ENCODE measurements at places on chromosomes 7 and 10.

DNA sequence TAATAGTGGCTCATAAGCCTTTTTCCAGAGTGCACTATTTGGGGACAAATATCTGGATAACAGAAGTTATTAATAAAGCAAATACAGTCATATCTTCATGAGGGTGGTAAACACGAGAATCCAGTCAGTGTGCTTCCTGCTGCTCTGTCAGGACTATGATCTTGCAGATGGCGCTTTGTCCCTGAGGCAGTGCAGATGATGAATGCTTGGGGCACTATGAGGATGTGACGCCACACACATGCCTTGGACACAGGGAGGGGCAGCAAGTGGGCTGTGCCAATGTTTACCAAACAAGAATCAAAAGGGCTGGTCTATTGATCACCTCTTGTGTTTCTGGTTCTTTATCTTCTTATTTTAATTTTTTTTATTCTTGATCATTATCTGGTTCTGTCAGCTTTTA, 79.8 kb downstream of the GAD2 start:
- no peak for DNase-seq

DNA sequence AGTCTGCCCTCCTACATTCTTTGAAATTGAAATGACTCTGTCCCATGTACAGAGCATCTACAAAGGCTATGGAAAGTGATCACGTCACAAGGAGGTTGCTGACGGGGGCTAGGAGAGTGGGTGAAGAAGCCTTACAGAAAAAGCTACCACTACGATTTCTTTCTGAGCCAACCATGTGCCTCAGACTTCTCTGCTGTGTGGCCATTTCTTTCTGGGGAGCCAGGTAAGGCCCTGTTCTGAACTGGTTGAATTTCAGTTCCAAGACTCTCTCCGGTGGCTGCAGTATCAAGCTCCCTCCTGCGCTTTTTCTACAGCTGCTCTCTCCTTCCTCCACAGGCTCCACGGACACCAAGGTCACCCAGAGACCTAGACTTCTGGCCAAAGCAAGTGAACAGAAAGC, 112.5 kb upstream of the PRSS1 start:
- no peak for DNase-seq

DNA sequence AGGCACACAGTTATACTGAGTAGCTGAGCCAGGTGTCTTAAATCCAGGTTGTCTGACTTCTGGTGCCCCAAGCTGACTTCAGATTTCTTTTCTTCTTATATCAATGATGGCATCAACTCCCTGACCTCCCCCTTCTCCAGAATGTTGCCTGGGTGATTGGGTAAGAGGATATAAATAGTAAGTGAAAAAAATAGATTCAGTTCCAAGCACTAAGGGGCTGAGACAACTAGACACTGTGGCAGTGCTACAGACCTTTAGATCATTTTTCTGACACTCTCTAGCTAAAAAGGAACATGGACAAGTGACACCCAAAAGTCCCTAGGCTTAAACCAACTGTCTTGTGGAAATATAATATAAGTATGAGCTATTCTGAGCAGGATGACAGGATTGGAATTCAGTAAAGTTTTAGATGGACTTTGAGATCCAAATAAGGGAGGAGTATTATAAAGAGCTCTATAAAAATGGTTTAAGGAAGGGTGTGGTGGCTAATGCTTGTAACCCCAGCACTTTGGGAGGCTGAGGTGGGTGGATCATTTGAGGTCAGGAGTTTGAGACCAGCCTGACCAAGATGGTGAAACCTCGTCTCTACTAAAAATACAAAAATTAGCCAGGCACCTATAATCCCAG, 589.1 kb upstream of the GALNT17 start:
- no peak for DNase-seq

- DNase-seq, result no peak
Measured at GRCh38 chr7:70353330-70353945, 755.2 kb downstream of the AUTS2 start.

DNA sequence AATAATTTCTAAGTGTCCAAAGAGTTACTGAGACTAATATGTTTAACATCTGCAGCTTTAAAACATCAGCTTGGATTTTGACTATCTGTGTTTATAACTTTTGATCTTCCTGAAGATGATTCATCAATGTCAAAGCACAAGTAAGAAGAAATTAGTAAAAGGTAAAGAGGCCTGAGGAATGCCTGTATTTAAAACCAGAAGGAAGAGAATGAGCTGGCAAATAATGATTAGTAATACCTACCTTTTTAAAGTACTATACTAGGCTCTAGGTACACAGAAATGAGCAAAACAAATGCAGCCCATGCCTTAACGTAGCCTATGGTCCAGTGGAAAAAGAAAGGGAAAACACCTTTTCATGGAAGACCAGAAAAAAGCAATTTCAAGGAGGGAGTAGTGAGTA, 158.0 kb downstream of the KCND2 start:
- no peak for DNase-seq

- peak; percentile 2 for DNase-seq
Measured at GRCh38 chr10:128929767-128930166, 537.3 kb upstream of the MGMT start.

GRCh38 chr7:157348548-157348947, 11.7 kb downstream of the DNAJB6 start:
- DNase-seq, result no peak

DNA sequence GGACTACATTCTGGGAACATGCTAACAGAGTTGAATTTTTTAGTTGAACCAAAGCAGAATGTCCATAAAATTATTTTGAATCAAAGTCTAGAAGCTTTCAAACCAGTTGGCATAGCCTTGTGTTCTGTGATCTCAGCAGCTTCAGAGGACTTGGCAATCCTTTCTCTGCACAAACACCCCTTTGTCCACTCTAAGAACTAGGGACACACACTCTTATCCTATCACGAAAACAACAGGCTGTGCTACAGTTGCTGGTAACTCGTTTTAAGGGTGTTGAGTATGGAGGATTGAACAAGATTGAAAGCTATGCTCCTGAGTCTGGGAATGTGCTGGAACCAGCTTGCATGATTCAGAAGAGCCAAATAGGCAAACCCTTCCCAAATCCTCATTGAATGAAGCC, 76.4 kb upstream of the PRSS58 start:
- no peak for DNase-seq

- no peak for DNase-seq
Measured at GRCh38 chr10:71296086-71296485, 23.0 kb upstream of the SLC29A3 start.

DNA sequence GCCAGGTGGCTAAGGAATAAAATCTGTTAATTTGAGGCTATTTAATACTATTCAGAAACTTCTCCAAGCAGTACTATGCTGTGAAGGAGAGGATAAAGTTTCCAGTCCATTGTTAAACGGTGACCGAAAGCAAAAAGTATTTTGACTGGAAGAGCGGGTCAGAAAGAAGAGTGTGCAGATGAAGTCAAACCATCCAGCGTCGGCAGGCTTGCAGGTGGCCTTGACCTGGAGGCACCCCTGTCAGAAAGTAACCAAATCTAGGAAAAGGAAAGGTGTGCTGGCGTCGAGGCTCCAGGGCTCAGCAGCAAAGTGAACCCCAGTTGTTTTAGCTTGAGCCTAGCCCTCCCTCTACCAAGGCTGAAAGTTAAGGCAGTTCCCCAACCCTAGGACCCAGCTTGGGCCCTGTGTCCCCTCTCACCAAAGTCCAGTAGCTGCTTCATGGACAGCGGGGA, 544 bp downstream of the PDK4 start:
- DNase-seq, result no peak

DNA sequence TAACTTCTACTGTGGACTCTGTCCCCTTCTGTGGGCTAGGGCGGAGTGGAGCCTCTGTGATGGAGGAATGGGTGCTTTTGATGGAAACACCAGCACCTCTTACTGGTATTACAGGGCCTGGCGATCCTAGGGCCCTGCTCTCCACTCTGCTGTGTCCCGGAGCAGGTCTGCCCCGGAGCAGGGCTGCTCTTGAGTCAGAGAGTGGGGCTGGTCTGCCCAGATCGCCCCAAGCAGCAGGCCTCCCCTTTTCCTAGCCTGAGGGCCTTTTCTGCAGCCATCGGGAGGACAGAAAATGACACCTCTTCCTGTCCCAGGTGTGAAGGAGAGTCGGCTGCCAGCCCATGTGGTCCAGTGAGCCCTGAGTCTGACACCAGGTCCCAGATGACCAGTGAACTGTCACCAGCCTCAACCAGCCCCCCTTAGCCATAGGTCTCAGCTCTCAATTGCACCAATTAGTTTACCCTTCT, 1.4 kb downstream of the ZNF282 start:
- no peak for DNase-seq

DNA sequence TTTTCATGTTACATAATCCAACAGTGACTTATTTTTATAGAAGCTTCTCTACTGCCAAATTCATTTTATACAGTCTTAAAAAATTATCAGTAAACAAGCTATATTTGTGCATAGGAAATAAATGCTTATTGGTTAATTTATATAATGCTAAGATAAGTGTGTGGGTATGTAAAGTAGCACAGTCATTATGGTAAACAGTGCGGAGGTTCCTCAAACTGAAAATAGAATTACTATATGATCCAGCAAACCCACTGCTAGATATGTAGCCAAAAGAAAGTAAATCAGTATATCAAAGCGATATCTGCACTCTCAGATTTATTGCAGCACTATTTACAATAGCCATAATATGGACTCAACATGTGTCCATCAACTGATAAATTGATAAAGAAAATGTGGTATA, 71.1 kb downstream of the ATRNL1 start:
- no peak for DNase-seq

GRCh38 chr10:113515601-113516000, 37.3 kb upstream of the HABP2 start:
- DNase-seq, result no peak

- DNase-seq, result no peak
Measured at GRCh38 chr7:142833174-142834048, 21.5 kb upstream of the EPHB6 start.

- DNase-seq, result no peak
Measured at GRCh38 chr10:44089671-44090070, 295.2 kb downstream of the CXCL12 start.

GRCh38 chr7:46932676-46933424, 649.1 kb downstream of the TNS3 start:
- peak; percentile 99 for DNase-seq

- peak; percentile 70 for DNase-seq
Measured at GRCh38 chr7:119959811-119960210, 313.2 kb upstream of the KCND2 start.
